CD4-positive, alpha-beta memory T cell (primary cell): ENCODE measurements at places on chromosomes 2 and 18. TPM values are rescaled to one million over a fixed set of nuclear protein-coding genes. Genes with fewer than 3 reads are reported as not detected.

The IL1RL2 gene
- total RNA-seq, result not detected

DNA sequence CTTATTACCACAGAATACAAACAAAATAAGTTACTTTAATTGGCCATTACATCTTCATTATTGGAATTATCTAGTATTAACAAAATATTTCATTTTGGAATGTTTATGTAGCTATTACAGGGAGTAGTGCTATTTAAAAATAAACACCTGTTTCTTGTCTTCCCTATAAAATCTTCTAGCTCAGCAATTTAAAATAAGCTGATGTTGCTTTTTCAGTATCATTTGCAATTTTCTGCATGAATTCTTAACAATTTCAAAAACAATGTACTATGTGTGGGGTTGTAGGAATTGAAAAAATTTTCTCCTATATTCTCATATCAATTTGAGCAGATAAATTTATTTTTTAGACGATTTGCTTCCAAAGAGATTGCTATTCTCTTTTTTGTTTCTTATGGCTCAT lies 1251.3 kb upstream of the CRIM1 start:
- no peak for DNase-seq
- no peaks in the 10 kb centered on the region for H3K36me3 ChIP-seq
- H3K27ac ChIP-seq, result no peak overlapping the region
- no peaks in the 10 kb centered on the region for H3K27me3 ChIP-seq
- no peaks in the 10 kb centered on the region for H3K4me1 ChIP-seq

DNA sequence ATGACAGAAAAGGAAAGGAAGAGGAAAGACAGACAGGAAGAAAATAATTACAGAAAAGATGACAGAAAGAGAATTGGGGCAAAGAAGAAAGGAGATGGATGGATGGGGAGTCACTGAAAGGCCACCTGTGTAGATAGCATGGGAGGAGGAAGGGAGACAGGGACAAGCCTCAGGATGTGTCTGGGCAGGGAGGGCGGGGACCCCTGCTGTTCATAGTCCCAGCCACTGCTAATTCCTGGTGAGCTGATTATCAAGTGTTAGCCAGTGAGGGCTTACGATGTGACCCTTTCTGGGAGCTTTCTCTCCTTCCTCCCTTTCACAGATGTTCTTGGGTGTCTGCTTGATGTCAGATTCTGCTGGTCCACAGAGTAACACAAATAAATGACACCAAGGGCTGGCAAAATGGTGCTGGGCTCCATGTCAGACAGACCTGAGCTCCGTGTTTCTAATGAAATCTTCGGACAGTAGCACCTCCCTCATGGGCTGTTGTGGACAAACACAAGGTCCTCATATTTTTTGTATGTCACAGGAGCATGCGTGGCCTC lies 13.6 kb downstream of the FHOD3 start:
- no peaks in the 10 kb centered on the region for H3K27me3 ChIP-seq
- no peaks in the 10 kb centered on the region for H3K4me1 ChIP-seq
- no peak for DNase-seq
- no peaks in the 10 kb centered on the region for H3K36me3 ChIP-seq

DNA sequence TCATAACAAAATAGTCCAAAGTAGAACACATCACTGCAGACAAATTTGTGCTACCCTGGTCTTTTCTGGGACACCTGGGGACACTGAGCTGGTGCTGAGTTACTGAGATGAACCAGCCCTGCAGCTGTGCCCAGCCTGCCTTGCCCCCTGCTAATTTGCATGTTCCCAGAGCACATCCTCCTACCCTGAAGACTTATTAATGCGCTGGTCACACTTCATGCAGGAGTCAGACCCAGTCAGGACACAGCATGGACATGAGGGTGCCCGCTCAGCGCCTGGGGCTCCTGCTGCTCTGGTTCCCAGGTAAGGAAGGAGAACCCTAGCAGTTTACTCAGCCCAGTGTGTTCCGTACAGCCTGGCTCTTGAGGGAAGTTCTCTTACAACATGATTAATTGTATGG lies 1518.3 kb downstream of the RPIA start:
- H3K27me3 ChIP-seq, result no peaks in the 10 kb centered on the region
- H3K27ac ChIP-seq, result no peak overlapping the region
- no peak for DNase-seq
- no peaks in the 10 kb centered on the region for H3K36me3 ChIP-seq
- no peak overlapping the region for H3K4me3 ChIP-seq

GRCh38 chr2:102147935-102148334 lies 5.4 kb downstream of the IL1R1 start:
- no peak overlapping the region for H3K27ac ChIP-seq
- H3K4me1 ChIP-seq, result no peaks in the 10 kb centered on the region
- H3K36me3 ChIP-seq, result no peaks in the 10 kb centered on the region
- DNase-seq, result no peak
- no peak overlapping the region for H3K4me3 ChIP-seq

- peaks cover 4% of the 10 kb centered on the region for H3K36me3 ChIP-seq
- no peak for DNase-seq
- H3K4me1 ChIP-seq, result peaks cover 89% of the 10 kb centered on the region
Observed at GRCh38 chr2:233083782-233084181, 23.6 kb downstream of the INPP5D start.

GRCh38 chr2:65834771-65835475 lies 402.5 kb upstream of the SPRED2 start:
- no peak overlapping the region for H3K4me3 ChIP-seq
- H3K36me3 ChIP-seq, result no peaks in the 10 kb centered on the region
- DNase-seq, result no peak
- no peak overlapping the region for H3K27ac ChIP-seq

- H3K4me3 ChIP-seq, result no peak overlapping the region
- no peaks in the 10 kb centered on the region for H3K4me1 ChIP-seq
- no peak for DNase-seq
- H3K27ac ChIP-seq, result no peak overlapping the region
- no peaks in the 10 kb centered on the region for H3K27me3 ChIP-seq
Observed at GRCh38 chr2:29487967-29488555, 372.8 kb downstream of the CLIP4 start.
